CD4-positive, alpha-beta T cell treated with Interleukin-2 at 100 ng/mL for 4 hours (primary cell): ENCODE measurements at places on chromosomes 3 and 15.
A peak's percentile ranks its signal among the peaks of the same experiment; 100 is the strongest.

GRCh38 chr3:152719264-152719663, 115.7 kb upstream of the P2RY1 start:
- DNase-seq: no peak

DNA sequence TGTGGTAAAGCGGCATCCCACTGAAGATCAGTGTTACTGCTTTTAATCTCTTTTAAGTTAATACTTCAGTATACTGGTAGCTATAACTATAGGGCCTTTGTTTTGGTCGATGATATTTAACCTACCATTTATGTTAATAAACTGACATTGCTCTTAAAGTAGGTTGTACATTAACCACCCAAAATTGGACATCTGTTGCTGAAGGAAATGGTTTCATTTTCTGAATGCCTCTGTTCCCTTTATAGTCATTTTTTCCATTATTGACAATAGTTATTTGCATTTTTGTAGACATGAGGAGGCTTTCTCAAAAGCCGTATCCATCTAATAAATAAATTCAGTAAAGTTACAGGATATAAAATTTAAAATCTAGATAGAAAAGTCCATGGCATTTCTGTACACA, 252.4 kb upstream of the UBE2E1 start:
- DNase-seq: no peak

- no peak for DNase-seq
Measured at GRCh38 chr15:70060993-70061305, 36.8 kb downstream of the TLE3 start.

DNA sequence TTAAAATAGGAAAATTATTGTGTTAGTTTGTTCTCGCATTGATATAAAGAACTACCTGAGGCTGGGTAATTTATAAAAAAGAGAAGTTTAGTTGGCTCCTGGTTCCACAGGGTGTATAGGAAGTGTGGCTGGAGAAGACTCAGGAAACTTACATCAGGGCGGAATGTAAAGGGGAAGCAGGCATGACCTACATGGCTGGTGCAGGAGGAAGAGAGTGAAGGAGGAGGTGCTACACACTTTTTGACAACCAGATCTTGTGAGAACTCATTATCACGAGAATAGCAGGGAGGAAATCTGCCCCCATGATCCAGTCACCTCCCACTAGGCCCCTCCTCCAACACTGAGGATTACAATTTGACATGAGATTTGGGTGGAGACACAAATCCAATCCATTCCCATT, 490.7 kb downstream of the RBMS3 start:
- DNase-seq: no peak

DNA sequence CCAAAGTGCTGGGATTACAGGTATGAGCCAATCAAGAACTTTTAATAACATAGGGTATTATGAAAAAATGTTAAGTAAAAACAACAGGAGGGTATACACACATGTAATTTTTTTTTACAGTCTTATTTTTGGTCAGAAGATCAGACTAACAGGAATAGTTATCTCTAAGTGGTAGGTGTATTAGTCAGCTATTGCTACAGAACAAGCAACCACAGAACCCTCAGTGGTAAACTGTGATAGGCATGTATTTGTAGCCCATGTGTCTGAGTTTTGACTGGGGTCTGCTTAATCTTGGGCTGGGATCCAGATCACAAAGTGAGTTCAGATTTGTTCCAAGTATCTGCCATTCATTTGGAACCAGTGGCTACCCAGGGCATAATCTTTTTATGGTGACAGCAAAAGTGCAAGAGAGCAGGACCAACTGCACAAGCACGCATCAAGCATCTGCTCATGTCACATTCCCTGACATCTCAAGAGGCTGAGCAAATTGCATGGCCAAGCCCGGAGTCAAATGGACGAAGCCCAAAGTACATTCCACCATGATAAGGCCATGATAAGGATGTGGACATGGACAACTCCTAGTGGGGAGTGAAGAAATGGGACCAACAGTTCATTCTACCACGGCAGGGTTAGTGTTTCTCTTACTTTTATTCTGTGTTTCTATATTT, 3.0 kb upstream of the IL5RA start:
- no peak for DNase-seq

DNA sequence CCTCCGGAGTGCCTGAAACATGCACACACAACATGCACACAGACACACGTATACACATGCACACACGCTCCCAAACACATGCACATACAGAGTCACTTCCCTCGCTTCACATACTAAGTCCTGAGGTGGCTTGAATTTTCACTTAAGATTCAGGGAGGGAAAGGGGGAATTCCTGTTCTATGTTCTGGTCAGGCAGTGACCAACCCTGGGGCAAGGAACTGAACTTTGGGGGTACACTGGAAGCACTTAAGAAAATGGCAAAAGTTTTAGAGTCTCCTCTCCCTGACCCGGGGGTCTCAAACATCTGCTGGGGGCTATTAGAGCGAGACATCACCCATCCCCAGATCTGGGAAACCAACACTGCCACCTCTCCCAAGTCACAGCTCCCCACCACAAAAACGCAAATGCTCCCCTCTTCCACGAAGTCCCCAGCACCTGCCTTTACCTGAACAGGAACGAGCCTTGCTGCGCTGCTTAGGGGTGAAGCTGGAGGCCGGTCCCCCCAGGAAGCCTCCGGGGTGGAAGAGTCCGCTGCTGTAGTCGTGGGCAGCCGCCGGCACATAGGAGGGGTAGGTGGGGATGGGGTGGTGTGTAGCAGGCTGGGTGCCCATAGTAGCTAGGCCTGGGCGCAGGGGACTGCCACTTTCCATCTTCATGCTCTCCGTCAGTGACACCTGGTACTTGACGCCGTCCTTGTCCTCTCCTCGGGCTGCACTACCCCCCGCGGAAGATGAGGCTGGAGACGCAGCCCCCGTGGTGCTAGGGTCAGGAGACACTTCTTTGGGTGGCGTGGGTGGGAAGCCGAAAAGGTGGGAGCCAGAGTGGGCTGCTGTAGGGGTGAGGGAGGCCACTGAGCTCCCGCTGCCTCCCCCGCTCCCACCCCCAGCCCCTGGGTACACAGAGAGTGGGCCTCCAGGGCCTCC, 7.5 kb downstream of the GATA2 start:
- DNase-seq: no peak

- DNase-seq: no peak
Measured at GRCh38 chr3:158447408-158447807, 123.6 kb upstream of the MLF1 start.

DNA sequence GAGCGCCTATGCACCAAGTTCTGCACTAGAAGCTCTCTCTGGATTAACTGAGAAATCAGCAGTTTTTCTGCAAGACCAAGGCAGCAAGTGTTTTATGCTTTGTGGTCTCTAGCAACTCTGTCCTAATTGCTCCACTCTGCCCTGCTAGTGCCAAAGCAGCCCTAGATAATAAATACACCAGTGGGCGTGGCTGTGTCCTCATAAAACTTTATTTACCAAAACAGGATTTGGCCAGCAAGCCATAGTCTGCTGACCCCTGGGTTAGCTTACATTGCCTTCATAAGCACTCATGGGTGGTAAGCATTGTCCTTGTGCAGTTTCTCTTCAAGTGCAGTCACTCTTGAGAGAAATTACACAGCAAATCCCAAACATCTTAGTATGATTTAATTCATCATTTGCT, 30.7 kb upstream of the SLC24A5 start:
- DNase-seq: no peak

DNA sequence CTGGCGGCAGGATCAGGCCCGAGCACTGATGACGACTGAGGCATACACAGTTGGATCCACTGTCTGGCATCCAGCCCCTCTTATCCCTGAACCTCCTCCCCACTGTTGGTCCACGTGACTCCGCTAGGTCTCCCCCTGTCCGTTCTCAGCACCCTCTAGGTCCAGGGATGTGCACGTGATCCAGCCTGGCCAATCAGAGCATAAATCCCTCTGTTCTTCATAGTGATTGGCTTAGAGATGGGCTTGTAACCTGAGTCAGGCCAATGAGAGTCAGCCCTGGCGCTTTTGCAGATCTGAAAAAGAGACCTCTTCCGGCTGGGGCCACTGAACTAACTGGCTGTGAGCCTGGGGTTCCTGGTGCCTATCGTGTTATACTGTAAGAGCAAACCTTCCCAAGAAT, 20.5 kb upstream of the IQSEC1 start:
- no peak for DNase-seq

DNA sequence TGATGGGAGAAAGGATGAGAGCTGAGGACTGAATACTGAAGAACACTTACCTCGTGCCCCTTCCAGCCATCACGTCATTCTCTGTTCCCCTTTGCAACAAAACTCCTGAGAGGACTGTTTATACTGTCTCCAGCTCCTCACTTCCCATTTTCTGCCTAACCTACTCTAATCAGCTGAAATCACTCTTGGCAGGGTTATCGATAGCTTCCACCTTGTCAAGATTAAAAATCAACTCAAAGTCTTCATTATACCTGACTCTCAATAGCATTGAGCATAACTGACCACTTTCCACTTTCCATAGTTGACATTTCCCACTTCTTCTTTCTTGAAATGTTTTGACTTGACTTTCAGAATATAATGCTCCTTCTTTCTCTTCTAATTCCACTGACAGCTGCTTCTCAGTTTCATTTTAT, 4.3 kb downstream of the BTBD1 start:
- no peak for DNase-seq

- DNase-seq: no peak
Measured at GRCh38 chr3:143441516-143442171, 322.1 kb downstream of the CHST2 start.

DNA sequence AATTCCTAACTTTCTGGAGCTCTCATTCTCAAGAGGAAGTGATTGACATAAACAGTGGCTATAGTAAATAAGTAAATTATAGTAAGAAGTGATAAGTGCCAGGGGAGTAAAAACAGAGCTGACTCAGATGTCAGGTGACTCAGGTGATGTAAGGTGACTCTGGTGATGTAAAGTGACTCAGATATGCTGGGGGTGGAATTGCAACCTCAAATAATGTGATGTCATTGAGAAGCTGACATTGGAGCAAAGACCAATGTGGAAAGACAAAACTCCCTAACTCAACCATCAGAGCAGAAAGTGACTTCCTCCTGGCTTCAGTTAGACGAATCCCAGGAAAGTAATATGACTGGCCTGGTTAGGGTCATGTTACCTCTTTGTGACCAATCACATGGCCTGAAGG, 144.2 kb upstream of the SNTN start:
- DNase-seq: no peak

DNA sequence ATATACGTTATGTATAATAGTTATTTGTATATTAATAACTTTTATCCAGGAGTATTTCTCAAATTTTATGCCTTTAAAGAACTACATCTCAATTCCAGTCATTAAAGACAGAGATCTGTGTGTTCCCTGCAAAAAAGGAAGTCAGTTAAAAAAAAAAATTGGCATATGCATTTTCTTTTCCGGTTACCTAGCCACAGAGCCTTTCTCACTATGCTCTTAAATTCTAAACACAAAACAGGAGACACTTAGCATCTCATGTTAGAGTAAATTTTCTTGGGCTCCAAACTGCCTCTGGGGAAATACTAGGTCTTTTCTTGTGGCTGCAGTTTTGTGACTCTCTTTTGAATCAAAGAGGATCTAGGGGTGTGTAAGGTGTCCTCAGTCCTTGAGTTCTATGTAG, 105.9 kb downstream of the KCNH8 start:
- no peak for DNase-seq

GRCh38 chr15:76773234-76773633, 131.9 kb downstream of the SCAPER start:
- DNase-seq: no peak

- DNase-seq: no peak
Measured at GRCh38 chr3:108103886-108104797, 13.3 kb upstream of the CD47 start.

- no peak for DNase-seq
Measured at GRCh38 chr3:168544097-168544957, 448.6 kb upstream of the GOLIM4 start.

DNA sequence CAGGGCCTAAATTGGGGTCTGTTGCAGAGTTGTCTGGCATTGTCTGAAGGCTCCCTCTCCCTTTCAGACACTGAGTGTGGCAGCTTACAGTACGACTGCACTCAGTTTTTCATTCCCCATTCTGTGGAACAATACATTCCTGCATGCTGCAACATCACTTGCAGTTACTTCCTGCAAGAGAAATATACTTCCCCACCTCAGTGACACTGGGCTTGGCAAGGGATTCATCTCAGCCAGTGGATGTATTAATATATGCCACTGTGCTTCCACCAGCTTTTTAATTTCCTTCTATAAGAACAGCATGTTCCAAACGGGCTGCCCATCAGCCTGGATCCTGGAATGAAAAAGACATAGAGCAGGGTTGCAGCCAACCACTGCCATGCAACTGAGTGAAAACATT, 23.1 kb downstream of the B3GALNT1 start:
- no peak for DNase-seq

DNA sequence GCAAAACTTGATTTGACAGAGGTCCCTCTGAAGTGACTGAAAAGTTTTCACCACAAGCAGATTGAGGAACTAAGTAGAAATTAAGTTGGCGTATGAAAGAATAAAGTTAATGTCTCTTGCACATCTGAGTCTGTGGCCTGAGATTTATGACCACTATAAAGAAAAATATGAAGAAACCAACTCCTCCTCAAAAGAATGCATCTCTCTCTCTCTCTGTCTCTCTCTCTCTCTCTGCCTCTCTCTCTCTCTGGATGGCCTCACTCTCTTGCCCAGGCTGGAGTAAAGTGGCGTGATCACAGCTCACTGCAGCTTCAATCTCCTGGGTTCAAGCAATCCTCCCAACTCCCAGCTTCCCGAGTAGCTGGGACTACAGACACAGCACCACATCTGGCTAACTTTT, 55.2 kb downstream of the RPL22L1 start:
- DNase-seq: no peak

GRCh38 chr3:29004885-29005599, 275.8 kb upstream of the RBMS3 start:
- DNase-seq: no peak

- DNase-seq: no peak
Measured at GRCh38 chr15:95684126-95684525, 646.4 kb upstream of the NR2F2 start.

GRCh38 chr3:55484191-55484689, 2.9 kb downstream of the WNT5A start:
- DNase-seq: no peak

DNA sequence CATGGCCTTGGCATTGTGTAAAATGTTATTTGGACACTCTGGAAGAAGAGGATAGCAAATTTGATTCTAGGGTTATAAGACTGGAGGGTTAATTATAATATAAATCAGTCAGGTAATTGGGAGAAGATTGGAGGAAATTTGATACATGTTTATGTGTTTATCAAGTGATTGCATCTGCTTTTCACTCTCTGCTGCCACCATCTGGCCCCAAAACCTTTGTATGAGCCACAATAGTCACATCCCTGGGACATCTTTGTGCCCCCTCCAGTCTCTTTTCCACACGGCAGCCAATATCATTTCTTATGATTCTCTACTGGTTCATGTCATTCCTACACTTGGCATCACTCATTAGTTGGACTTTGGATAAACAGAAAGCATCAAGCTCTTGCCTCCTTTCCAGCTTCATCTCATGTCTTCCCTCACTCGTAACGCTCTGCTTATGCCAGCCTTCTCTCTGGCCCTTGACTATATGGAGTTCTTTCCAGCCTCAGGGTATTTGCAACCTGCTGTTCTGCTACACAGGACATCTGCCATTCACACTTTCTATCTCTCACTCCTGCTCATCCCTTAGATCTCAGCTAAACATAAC, 602.3 kb upstream of the SUCLG2 start:
- peak; percentile 8 for DNase-seq
